ENCODE measurements at places on chromosomes 13 and 19.
A peak's percentile ranks its signal among the peaks of the same experiment; 100 is the strongest.

DNA sequence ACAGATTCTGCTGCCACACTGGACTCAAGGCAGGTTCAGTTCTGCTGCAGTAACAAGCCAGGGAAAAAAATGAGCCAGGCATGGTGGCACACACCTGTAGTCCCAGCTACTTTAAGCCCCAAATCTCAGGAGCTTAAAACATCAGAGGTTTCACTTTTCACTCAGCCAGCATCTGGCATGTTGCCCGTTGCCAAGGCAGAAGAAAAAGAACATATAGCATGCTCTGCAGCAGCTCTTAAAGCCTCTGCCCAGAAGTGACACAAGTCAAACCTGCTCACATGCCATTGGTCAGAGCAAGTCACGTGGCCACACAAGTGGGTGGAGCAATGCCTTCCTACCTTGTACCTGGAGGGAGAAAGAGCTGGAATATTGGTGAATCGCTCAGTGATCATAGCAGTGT, 14.7 kb upstream of the ADGRE5 start:
- DNase-seq = no peak

GRCh38 chr19:51508059-51508733, 6.6 kb upstream of the SIGLEC12 start:
- no peak for DNase-seq

- no peak for DNase-seq
These were observed 22.1 kb upstream of the OLFM2 start for GRCh38 chr19:9958379-9958821.

DNA sequence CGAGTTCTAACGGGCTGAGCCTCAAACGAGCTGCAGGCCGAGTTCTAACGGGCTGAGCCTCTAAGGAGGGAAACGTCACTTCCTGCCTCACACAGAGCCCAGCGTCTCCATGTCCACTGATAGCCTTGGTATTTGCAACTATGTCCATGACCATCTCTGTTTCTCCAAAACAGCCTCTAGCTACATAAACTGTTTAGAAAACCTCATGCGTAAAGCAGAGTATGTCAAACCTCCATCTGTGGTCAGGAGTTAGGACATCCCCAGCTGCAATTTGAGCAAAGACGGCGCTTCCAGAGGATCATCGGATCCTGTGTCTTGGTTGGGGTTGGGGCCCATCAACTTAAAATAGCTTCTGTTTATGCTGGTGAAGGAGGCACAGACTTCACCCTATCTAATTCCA, 20.8 kb downstream of the RASA3 start:
- DNase-seq = no peak

GRCh38 chr19:13299838-13300237, 149.6 kb downstream of the IER2 start:
- no peak for DNase-seq

DNA sequence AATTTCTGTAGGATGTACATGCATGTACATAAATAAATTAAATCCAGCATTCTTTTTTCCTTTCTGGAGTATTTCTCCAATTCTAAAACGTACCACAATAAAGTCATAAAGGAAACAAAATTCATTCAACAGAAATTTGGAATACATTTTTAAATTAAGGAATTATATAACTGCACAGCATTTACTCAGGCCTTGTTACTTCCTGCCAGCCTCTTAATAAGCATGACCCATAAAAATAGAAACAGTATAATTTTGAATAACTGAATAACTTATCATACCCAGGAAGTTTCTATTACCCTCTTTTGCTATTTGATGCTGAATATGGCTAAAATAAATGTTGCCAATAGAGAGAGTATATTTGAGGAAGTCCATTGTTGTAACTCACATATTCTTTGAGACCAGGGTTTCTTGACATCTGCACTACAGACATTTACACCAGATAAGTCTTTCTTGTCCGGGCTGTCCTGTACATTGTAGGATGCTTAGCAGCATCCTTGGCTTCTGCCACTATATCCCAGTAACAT, 178.2 kb downstream of the KLF12 start:
- DNase-seq = no peak

GRCh38 chr13:31638577-31638976, 100.7 kb upstream of the RXFP2 start:
- no peak for DNase-seq

GRCh38 chr13:107835339-107836018, 379.9 kb downstream of the LIG4 start:
- DNase-seq = no peak

GRCh38 chr19:21463449-21464105, 41.8 kb upstream of the ZNF429 start:
- no peak for DNase-seq

GRCh38 chr19:34497112-34497805, 15.7 kb downstream of the WTIP start:
- no peak for DNase-seq

GRCh38 chr13:33933810-33934209, 115.9 kb downstream of the RFC3 start:
- no peak for DNase-seq

DNA sequence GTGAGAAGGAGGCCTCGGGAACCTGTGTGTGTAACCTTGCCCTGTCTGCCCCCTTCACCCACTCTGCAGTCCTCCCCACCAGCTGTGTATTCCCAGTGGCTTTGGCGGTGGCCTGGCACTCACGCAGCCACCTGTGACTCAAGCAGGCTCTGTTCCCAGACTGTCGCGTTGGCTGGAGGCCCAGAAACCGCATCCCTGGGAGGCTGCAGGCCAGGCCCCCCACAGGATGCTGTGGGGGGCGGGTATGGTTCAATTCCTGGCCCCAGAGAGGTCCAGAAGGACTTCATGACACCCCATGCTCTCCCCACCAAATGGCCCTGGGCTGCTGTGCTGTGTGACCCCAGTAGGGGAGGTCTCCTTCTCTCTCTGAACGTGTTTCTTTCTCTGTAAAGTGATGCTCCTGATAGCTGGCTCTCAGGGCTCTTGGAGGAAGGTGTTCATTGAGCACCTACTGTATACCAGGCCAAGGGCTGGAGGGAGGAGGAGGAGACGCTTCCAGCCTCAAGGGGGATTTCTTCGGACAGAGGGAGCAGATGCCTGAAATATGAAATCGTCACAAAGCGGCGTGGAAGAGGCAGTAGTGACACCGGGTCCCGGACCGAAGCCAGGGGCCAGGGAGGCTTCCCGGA, 1.9 kb upstream of the LINGO3 start:
- no peak for DNase-seq

DNA sequence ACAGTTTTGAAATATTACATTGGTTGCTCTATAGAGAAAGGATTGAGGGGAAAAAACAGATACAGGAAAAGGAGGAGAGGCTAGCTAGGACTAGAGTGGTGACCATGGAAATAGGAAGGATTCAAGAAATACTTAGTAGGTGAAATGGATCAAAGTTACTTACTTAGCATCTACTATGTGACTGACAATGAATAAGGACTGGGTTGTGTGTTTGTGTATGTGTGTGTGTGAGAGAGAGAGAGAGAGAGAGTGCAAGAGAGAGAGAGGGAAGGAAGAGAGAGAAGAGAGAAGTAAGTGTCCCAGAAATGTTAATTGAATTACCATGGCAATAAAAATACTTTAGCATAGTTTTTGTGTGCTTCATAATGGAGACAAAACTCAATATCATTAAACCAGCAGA, 7.9 kb downstream of the GPC6 start:
- DNase-seq = no peak

GRCh38 chr13:110236831-110237261, 70.1 kb downstream of the COL4A1 start:
- no peak for DNase-seq

DNA sequence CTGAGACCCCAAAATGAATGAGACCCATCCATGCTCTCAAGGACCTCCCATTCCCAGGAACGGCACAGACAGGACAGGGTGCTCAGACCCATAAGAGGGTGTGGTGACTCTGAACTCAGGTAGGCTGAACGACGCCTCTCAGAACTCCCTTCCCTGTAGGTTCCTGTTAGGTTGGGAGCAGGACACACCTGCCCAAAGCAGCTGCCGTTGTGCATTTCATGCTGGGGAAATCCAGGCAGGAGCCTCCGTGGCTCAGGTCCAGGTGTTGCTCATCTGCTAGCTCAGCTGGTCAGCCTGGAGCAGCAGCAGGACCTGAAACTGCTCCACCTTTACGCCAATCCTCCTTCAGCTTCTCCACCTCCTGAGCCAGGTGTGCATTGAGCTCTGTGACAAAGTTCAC, 19.1 kb upstream of the TEX101 start:
- DNase-seq = no peak

- no peak for DNase-seq
These were observed 13.6 kb upstream of the LATS2 start for GRCh38 chr13:21075011-21075378.

- no peak for DNase-seq
These were observed 431.7 kb downstream of the KLF12 start for GRCh38 chr13:73702419-73703071.

- no peak for DNase-seq
These were observed 35.4 kb downstream of the PCCA start for GRCh38 chr13:100124265-100124664.

DNA sequence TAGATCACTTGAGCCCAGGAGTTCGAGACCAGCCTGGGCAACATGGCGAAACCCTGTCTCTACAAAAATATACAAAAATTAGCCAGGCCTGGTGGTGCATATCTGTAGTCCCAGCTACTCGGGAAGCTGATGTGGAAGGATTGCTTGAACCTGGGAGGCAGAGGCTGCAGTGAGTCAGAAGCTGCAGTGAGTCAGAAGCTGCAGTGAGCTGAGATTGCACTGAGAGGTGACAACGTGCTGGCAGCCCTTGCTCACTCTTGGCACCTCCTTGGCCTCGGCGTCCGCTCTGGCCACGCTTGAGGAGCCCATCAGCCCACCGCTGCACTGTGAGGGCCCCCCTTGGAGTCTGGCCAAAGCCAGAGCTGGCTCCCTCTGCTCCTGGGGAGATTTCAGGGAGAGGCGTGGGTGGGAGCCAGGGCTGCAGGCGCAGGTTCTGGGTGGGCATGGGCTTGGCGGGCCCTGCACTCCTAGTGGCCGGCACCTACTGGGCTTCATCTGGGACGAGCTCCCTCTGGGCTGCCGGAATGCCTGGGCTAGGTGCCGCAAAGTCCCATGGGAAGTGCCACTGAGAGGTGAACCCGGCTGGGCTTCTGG, 39.5 kb upstream of the RPL21 start:
- no peak for DNase-seq

- DNase-seq = no peak
These were observed 125.9 kb downstream of the ZDHHC20 start for GRCh38 chr13:21333186-21333585.

GRCh38 chr19:48867123-48867745, 1.2 kb downstream of the PLEKHA4 start:
- DNase-seq = no peak

DNA sequence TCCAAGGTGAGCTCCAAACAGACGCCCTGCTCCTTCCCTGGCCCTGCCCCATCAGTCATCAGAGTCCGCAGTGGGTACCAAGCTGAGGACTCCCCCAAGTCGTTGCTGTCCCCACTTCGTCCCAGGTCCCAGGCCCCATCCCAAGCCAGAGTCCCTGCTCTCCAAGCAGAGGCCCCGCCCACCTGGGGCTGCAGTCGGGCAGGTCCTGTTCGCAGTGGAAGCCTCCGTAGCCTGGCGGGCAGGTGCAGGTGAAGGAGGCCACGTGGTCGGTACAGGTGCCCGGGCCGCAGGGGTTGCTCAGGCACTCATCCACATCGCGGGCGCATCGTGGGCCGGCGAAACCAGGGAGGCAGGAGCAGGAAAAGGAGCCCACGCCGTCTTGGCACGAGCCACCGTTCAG, 19.4 kb downstream of the NOTCH3 start:
- no peak for DNase-seq

DNA sequence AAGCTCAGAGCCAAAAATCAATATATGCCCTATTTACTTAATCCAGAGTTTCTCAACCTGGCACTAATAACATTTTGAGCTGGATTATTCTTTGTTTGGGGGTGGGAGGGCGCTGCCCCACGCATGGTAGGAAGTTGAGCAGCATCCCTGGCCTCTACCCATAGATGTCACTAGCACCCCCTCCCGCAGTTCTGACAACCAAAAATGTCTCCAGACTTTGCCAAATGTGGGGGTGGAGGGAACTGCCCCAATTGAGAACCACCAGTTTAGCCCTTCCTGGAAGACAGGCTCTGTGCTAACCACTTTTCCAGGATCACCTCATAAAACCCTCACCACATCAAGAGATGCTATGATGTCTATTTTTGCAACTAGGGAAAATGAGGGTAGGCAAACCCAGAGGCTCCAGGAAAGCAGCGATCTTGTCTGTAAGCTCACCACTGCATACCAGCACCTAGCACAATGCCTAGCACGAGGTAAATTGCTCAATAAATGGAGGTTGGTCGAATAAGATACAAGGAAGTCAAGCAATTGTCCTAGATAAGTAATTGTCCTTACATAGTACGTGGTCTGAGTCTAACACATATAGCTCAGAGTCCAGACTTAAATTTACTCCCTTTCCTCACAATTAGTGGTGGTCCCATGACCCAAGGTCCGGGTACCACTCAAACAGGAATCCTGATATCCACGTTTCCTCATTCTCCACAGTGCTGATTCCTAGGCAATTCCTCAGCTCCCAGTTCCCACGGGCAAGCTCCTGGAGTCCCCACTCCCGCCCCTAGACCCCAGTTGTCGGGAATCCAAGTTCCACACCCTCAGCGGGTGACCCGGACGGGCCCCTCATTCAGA, 892 bp downstream of the TRIR start:
- DNase-seq = no peak

- DNase-seq = no peak
These were observed 10.5 kb downstream of the ZNF44 start for GRCh38 chr19:12284226-12284625.

DNA sequence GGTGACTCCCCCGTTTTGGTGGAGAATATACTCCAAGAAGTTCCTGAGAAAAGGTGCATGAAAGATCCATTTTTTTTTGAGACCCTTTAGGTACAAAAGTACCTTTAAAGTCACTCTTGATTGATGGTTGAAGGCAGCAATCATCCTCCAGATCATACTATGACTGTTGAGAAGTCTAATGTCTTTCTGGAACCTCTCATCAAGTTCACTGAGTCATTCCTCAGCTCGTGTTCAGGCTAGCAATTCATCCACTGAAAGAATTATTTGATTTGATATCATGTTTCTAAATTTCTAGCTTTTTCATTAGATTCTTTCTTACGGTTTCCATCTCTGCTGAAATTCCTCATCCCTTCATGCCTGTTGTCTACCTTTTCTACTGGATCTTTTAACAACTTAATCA, 65.1 kb upstream of the GJB6 start:
- no peak for DNase-seq

GRCh38 chr13:71464686-71465085, 402.3 kb downstream of the DACH1 start:
- DNase-seq = no peak

GRCh38 chr19:12064590-12065538, at the start of gene ZNF844:
Gene ZNF844, plus strand, starts transcription at chr19:12064731. Its CDS starts 143 bp downstream, at chr19:12064874.
- DNase-seq = peak; percentile 42

GRCh38 chr13:38042771-38043170, 173.2 kb upstream of the TRPC4 start:
- no peak for DNase-seq

- no peak for DNase-seq
These were observed 1.9 kb upstream of the LMTK3 start for GRCh38 chr19:48513289-48514122.

GRCh38 chr19:29651622-29652394, 13.5 kb upstream of the PLEKHF1 start:
- no peak for DNase-seq

All from cortex of kidney (tissue), 1 donor.